Ureter (tissue), 1 donor: ENCODE measurements at places on chromosomes 6 and 20.

GRCh38 chr20:53735536-53736050 lies 142.0 kb upstream of the ZNF217 start:
- DNase-seq = no peak

- no peak for DNase-seq
These were observed 27.9 kb upstream of the MAP3K4 start for GRCh38 chr6:160963651-160964050.

DNA sequence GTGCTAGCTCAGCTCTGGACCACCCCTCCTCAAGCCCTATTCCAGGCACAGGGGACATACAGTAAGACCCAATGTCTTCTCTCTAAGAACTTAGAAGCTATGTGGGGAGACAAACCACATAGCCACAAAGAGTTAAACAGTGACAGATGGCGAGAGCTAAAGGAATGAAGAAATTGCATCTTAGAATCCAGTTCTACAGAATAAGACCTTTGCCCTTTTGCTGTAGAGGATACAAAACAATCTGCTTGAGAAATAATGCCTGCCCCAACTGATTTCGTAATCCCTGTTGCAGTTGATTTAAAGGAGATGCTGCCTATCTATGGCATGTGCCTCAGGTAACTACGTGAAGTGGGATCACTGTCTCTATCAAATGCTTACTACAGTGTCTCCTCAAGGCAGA lies 31.2 kb downstream of the TNFRSF21 start:
- DNase-seq = no peak

DNA sequence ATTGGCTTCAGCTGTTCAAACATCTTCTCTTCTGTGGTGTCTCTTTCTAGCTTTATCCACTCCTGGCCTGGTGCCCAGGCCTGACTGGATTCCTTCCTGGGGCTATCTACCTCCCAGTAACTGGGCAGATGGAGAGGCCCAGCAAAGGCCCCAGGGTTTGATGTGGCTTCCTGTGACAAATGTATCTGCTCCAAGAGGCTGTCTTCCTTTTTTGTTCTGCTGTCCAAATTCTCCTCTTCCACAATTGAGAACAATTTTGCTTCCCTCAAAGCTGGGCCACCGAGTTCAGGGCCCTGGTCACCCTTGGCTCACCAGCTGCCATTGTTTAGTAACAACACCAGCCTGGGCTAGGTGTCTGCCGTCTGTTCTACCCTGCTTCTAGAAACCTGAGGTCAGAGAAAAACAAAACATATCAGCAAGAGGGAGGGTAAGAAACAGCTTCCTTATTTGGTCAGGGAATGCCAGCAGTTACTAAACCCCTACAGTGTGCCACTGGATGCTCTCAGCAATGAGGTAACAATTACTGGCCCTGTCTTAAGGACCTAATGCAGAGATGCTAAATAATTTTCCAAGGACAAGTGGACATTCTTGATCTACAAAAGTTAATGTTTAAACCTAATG lies 3.9 kb downstream of the ZFP57 start:
- no peak for DNase-seq

- no peak for DNase-seq
These were observed 111.2 kb upstream of the SAMD5 start for GRCh38 chr6:147397306-147397705.
